ENCODE measurements at places on chromosomes 6 and 20.

GRCh38 chr20:40275738-40276137 lies 413.3 kb downstream of the MAFB start:
- DNase-seq, result no peak

DNA sequence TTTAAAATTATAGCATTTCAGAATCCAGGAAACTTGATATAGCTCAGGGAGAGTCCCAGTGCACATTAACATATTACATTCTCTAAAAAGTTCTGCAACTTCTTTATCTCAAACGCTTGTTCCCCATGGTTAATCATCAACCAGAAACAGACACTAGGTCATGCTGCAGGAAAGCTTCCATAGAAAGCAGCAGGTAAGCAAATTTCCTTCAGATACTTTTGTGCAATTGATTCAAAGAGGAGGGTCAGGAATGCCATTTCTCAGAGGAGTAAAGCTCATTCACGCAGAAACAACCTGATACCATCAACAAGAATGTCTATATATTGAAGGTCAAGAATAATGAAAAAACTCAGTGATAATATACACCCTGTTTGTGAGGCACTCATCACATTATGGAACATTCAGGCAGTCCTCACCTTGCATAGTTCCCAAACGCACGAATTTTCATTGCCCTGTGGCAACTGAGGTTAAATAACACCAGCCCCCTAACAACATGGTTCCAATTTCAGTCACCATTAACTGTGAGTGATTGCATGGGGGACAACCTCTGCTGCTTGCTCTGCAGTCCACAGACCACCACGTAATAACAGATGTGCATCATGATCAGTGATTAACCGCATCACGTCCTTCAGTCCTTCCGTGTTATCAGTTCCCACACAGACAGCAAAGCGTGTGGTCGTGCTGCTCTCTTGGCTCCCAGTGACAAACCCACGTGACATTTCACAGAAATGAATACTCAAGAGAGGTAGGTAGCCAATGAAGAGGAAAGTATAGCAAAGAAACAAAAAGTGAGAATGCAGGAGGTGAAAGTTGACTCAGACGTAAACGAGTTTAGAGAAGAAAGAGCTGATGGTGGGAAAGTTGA lies 95.7 kb downstream of the LY86 start:
- no peak for DNase-seq

DNA sequence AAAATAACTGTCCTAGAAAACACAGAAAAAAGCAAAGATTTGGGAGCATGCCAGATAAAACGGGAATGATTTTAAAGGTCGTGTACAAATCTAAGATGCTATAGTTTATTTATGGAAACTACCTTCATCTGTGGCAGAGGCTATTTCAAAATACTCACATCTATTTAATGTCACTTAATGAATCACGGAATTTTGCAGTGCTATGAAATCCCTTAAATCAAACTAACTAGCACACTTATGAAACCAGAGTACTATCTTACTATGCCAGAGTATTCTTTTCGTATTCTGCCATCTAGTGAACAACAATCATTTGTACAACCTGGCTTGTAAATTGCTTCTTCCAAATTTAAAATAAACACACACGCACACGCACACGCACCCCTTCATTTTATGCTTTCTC lies 77.9 kb upstream of the BMP5 start:
- peak; percentile 79 for DNase-seq

DNA sequence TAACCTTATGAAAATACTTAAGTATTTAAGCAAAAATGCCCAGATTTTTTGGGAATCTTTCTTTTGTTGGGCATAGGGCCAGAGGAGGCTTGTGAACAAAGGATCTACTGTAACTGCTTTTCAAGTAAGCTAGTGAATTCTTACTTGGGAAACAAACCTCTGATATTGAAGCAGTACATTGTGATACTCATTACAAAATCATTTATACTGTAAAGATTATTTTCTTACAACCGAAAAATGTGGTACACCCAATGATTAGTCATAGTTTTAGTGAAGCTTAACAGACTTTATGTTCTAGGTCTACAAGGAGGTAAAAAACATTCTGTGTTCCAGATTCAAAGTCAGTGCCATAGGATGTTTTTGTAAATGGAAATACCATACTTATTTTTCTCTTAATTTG lies 272.9 kb upstream of the KCNQ5 start:
- peak; percentile 28 for DNase-seq

GRCh38 chr6:6482256-6482655 lies 106.3 kb upstream of the LY86 start:
- no peak for DNase-seq

DNA sequence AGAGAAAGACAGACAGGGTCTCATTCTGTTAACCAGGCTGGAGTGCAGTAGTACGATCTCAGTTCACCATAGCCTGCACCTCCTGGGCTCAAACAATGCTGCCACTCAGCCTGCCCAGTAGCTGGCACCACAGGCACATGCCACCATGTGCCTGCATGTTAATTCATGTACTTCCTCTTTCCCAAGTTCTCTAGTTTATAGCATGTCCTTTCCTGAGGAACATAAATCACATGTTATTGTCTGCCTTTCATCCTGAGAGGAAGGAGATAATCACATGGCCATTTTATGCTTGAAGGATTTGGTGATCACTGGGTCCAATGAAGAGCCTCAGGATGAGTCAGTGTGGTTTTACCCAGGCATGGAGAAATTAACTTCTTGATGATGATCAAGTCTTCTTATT lies 47.9 kb downstream of the COL11A2 start:
- DNase-seq, result no peak

GRCh38 chr6:52373151-52373690 lies 11.3 kb downstream of the PAQR8 start:
- DNase-seq, result peak; percentile 34

DNA sequence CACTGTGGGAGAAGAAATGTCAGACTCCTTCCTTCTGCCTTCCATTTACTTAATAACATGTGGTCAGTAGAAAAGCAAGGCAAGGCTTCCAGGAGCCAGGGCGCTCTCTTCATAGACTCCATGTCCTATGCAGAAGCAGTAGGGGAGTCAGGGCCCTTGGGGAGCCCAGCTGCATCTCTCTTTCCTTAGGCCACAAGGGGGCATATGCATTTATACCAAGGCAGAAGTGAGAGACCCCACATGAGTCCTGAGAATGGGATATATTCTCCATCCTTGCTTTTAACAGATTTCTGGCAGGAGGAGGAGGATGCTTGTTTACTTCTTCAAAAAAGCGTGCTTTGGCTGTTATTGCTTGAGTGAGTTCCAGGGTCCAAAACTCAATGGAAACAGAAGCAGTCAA lies 198.5 kb downstream of the HIVEP2 start:
- DNase-seq, result peak; percentile 43

DNA sequence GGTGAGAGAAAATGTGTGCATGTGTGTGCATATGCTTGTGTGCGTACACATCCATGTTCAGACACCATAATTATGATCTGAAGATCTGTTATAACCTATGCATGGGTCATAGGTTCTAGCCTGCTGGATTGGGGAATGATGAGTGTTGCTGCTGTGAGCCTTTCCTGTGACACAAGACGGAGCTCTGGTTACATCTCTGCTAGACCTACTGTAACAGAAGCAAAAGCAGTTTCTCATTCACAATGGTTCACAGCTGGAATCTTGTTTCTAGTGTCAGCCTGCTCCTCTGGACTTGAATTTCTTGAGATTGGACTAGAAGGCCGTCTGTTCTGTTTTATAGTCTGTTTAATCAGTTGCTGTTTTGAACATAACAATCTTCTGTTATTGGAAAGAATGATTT lies 40.1 kb downstream of the DEFB114 start:
- no peak for DNase-seq

GRCh38 chr20:8361006-8361652 lies 229.1 kb downstream of the PLCB1 start:
- peak; percentile 69 for DNase-seq

GRCh38 chr6:41427642-41428335 lies 92.4 kb downstream of the NCR2 start:
- DNase-seq, result no peak

GRCh38 chr6:101393829-101394251 lies 332 bp downstream of the GRIK2 start:
- DNase-seq, result peak; percentile 73

GRCh38 chr6:32794510-32794909 lies 22.3 kb downstream of the HLA-DOB start:
- no peak for DNase-seq

DNA sequence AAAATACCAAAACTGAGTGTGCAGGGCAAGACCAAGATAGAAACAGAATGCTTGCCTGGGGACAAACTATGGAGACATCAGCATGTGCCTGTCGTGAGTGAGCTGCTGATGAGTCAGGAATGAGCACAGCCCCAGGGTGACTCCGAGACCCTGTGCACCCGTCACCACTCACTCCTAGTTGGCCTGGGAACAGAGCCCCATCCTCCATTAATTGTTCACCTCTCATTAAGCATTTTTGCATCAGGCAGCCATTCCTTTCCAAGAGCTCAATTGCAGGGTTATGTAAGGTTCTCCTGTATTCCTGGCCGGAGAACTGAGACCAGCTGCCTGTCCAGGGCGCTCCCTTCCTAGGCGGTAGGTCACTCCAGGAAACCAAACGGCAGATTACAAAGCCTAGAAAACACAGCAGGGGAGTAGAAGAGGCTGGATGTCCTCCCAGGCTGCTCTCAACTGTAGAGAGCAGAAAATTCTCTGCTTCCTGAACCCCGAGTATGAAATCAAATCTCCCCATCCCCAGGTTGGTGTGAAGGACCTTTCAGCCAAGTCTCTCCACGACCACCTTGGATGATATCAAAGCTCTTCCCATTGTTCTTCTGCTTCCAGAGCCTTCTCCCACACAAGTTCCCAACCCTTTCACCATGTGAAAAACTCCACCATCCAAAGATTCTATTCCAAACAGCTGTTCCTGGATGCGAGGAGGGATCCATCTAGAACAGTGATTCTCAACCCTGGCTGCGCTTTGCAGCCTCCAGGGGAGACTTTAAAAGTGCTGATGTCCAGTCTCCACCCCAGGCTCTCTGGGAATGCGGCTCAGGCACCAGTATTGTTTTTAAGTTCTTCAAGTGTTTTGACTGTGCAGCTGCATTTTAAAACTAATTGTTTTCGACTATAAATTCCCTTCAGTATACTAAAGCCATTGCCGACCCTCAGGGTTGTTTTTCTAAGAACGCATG lies 532.6 kb upstream of the JARID2 start:
- peak; percentile 84 for DNase-seq

GRCh38 chr20:39089029-39089428 lies 126.9 kb downstream of the DHX35 start:
- DNase-seq, result no peak

DNA sequence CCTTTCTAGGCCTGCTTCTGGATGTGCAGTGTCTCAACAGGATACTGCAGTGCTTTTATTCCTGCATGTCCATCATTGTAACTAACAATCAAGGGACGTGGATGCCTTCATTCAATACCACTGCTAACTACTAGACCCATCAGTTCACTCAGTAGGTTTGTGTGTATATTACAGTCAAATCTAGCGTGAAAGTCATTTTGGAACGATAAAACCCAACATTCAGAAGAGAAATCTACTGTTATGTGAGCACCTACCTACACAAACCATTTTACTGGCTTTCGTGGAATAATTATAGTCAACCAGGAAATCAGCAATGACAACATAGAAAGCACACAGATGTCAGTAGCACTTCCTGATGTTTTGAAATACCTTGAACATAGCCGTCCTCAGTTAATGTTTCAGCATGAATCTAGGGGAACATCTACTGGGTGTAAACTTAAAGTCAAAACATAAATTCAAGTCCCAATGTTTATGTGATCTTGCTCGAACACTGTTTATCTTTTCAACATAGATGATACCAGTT lies 270.6 kb downstream of the FARS2 start:
- no peak for DNase-seq

- no peak for DNase-seq
These were observed 25.6 kb downstream of the ARHGAP18 start for GRCh38 chr6:129684323-129684884.

DNA sequence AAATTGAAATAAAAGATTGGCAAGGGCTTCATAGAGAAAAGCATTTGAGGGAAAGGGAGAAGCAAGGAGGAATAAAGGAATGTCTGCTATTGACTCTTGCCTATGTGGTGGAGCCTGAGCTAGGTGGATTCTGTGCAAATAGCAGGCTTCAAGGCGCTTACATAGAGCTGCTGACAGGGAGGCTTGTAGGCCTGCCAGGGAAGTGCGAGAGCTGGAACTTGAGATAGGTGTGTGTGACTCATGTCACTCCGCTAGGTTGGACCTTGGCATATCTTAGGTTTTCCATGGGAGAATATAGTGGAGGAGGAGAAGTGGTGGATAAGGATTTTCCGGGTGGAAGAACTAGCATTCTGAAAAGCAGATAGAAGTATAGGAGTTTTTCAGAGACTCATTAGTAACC lies 14.0 kb downstream of the SNRNP48 start:
- no peak for DNase-seq

GRCh38 chr6:10383331-10384090 lies 31.4 kb downstream of the TFAP2A start:
- DNase-seq, result no peak

- no peak for DNase-seq
These were observed 175.1 kb downstream of the VEGFA start for GRCh38 chr6:43944908-43945767.

GRCh38 chr6:47134476-47135189 lies 92.5 kb upstream of the ADGRF1 start:
- no peak for DNase-seq

DNA sequence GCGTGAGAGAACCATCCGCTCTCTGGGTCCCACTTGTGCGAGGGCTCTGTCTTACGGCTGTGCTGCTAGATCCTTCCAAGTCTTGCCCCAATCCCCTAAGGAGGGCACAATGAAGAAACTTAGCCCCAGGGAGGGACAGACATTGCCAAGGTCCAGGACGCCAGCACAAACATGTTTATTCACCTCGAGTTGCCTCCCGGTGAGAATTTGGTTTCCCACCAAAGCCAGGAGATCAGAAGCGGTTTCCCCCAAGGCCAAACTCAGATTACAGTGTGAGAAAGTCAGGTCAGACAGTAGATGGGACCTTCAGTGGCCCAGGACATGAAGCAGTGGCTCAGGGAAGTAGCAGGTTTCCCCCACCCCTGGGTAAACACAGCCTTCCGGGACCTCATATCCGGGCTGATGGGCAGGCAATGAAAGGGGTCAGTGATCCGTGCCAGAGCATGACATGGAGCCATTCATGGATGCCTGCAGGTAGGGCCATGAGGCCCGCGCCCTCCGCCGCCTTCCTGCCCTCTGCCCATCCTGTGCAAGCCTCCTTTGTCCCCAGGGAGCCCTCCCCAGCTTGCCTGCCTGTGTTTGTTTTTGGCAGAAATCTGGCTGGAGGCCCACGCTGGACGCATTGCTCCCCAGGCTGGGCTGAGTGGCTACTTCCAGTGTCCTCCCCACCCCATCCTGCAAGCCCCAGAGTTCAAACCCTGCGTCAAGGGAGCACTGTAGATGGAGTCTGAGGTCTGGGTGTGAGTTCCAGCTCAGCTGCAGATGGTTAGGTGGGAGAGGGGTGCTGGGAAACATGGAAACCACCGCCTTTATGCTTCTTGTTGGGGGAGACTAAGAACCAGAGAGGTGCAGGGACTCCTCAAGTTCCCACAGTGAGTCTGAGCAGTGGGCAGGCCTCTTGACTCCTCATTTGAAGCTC lies 2.0 kb downstream of the BPIFB2 start:
- no peak for DNase-seq

All from cerebellar cortex (tissue), 1 donor.